ENCODE measurements at places on chromosomes 13 and 19.

- no peak for DNase-seq
Measured at GRCh38 chr19:44686896-44687295, 12.1 kb upstream of the CEACAM16 start.

GRCh38 chr13:93298713-93299112, 72.1 kb downstream of the GPC6 start:
- no peak for DNase-seq

DNA sequence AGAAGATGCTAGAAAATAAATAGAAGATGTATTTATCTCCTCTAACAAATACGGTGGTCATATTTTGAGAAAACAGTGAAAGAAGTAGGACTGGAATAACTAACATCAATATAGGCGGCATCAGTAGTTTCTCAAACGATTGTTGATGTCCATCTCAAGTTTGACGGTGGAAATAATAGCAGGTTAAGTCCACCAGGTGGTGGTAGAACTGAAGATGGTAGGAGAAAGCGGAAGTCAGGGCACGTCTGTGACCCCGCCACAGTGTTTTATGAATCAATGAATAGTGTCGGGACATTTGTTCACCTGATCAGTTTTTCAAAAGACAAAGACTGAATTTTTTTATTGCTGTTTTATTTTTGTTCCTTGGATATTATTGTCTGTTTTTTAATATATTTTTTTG, 706.4 kb upstream of the SLC10A2 start:
- peak; percentile 44 for DNase-seq

DNA sequence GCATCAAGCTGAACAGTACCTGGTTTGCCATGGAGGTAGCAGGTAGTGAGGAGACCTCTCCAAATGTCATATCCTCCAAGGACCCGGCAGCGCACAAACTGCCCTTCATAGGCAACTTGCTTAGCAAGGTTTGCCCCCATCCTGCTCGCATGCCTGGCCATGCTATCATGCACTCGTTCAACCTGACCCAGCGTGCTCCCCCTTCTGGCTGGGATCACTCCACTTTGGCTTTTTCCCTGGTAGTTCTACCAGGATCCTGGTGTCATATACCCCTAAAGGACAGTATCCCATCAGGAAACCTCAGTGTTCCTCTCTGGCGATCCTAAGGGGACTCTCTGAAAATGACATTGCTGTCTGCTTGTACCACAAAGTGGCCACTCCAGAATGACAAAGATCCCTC, 38.6 kb upstream of the ZNF30 start:
- DNase-seq: no peak

GRCh38 chr13:24443366-24443765, 69.2 kb downstream of the PARP4 start:
- DNase-seq: no peak

- DNase-seq: no peak
Measured at GRCh38 chr13:79311386-79311785, 94.7 kb downstream of the RBM26 start.

GRCh38 chr19:57227502-57227901, 3.3 kb upstream of the AURKC start:
- no peak for DNase-seq

- no peak for DNase-seq
Measured at GRCh38 chr13:40230833-40231266, 435.6 kb downstream of the FOXO1 start.

- no peak for DNase-seq
Measured at GRCh38 chr13:44403461-44404056, 29.9 kb downstream of the SERP2 start.

- DNase-seq: no peak
Measured at GRCh38 chr19:51676566-51677083, 16.5 kb upstream of the SPACA6 start.

- peak; percentile 76 for DNase-seq
Measured at GRCh38 chr19:16324384-16325160, at the start of gene KLF2. Gene KLF2 (plus strand): TSS chr19:16324826. CDS start chr19:16324924, 98 bp downstream.

GRCh38 chr19:17336872-17337674, at the start of gene GTPBP3:
Gene GTPBP3 (plus strand): TSS chr19:17337553. CDS start chr19:17337612, 59 bp downstream.
- DNase-seq: peak; percentile 98

- no peak for DNase-seq
Measured at GRCh38 chr19:58367698-58368454, 5.3 kb upstream of the ZNF497 start.

DNA sequence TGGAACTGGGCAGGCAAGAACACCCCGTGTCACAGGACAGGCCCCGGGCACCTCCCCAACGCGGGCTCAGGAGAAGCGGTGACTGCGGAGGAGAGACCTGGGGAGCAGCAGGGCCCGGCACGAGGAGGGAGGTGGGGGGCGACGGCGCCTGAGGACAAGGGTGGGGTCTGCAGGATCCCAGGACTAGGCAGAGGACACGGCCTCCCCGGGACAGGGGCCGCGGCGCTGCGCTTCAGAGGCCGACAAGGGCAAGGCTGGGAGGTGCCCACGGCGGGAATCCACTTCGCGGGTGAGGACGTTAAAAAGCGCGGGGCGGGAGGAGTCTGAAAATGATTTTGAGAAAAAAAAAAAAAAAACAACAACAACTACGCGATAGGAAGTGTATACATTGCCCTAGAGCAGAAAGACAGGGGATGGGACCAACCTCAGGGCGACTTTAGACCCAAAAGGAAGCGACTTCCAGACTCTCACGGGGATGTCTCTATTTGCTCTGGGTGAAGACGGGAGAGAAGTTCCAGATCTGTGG, 44.9 kb downstream of the ZNF611 start:
- peak; percentile 31 for DNase-seq

DNA sequence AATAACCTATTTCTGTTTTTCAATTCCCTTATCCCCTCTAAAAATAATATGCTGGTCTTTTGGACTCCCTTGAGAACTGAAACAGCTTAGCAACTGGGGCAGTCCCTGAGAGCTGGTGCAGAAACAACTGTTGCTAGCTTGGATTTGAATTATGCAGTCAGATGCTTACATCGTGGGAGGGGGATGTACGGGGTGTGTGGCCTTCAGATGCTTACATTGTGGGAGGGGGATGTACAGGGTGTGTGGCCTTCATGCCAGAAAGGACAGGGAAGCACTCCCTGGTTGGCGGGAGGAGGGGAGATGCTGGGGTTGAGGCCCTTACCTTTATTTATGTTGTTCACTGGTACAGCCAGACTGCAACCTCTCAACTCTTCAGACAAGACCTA, 25.6 kb downstream of the LRCH1 start:
- no peak for DNase-seq

DNA sequence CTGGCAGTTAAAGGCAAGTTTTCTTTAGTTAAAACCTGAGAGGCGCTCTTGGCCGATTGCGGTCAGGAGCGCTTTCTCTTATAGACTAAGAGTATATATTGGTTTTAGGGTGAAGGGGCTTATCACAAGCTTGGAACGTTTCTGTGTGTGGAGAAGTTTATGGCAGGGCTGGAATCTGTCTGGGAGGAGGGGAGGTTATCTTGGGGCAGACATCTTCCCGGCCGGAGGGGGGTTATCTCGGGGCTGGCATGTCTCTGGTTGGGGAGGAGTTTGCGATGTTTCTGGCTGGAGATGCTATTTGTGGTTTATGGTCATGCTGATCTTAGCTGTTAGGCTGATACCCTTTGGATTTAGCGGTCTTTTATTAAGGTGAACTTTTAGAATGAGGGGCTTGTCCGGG, 18.3 kb downstream of the KDM4B start:
- DNase-seq: peak; percentile 67
